ENCODE measurements at places on chromosomes 16 and 17. TPM values are rescaled to one million over a fixed set of nuclear protein-coding genes. Genes with fewer than 3 reads are reported as not detected.

Gene KRTAP2-3
- not detected for total RNA-seq

Gene KRT17
- not detected for total RNA-seq

Gene KLHL10
- 0.12 TPM for total RNA-seq

Gene CDIP1
- total RNA-seq: 46.5 TPM

Gene CNGB1
- not detected for total RNA-seq

Gene TAOK2
- 36.4 TPM for total RNA-seq

Gene CLEC19A
- total RNA-seq: not detected

Gene CTF1
- total RNA-seq: 28.2 TPM

Gene LYZL6
- total RNA-seq: not detected

Gene SLFN14
- not detected for total RNA-seq

Gene AANAT
- total RNA-seq: not detected

Gene MSRB1
- total RNA-seq: 34.7 TPM

DNA sequence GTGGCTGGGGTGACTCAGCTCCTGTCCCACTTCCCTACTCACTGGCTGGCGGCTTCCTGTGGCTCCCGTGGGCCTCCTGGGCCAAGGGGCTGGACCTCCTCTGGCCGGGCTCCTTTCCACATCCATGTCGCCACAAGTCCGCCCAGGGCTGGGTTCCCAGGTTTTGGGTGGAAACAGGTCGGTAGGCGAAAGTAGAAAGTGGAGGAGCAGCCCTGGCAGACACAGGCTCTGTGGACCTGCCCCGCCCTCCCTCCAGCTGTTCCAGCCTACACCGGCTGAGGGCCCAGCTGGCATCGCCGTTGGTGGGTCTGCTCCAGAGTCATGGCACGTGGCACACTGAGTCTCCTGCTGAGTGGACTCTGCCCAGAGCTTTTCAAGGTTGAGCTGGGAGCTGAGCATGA, 28.7 kb downstream of the GSE1 start:
- DNase-seq: peak; percentile 51
- peaks cover 3% of the 10 kb centered on the region for H3K36me3 ChIP-seq
- no peak overlapping the region for H3K27ac ChIP-seq
- H3K4me1 ChIP-seq: peaks cover 37% of the 10 kb centered on the region
- H3K4me3 ChIP-seq: no peak overlapping the region

GRCh38 chr17:37678036-37678435, 34.8 kb upstream of the DDX52 start:
- H3K36me3 ChIP-seq: no peaks in the 10 kb centered on the region
- H3K27me3 ChIP-seq: no peaks in the 10 kb centered on the region
- no peak overlapping the region for H3K27ac ChIP-seq
- H3K4me3 ChIP-seq: no peak overlapping the region

DNA sequence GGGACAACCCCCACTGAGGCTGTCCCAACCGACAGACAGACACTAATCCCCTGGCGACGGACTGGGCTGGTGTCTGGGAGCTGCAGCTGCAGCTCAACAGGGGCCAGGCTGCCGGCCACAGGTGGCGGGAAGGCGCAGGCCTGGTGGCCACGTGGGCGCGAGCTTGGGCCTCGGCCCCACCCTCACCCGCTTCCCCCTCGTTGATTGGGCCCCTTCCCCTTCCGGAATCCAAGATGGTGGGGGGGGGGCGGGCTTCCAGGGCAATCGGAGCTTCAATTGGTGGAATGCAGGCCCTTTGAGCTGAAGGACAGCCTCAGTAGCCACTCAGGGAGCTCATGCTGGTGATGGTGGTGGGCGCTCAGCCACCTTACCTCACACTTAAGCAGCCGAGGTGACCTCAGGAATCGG, 8.7 kb upstream of the TBX4 start:
- H3K4me1 ChIP-seq: no peaks in the 10 kb centered on the region
- DNase-seq: no peak
- H3K4me3 ChIP-seq: no peak overlapping the region
- H3K27me3 ChIP-seq: peaks cover 13% of the 10 kb centered on the region

DNA sequence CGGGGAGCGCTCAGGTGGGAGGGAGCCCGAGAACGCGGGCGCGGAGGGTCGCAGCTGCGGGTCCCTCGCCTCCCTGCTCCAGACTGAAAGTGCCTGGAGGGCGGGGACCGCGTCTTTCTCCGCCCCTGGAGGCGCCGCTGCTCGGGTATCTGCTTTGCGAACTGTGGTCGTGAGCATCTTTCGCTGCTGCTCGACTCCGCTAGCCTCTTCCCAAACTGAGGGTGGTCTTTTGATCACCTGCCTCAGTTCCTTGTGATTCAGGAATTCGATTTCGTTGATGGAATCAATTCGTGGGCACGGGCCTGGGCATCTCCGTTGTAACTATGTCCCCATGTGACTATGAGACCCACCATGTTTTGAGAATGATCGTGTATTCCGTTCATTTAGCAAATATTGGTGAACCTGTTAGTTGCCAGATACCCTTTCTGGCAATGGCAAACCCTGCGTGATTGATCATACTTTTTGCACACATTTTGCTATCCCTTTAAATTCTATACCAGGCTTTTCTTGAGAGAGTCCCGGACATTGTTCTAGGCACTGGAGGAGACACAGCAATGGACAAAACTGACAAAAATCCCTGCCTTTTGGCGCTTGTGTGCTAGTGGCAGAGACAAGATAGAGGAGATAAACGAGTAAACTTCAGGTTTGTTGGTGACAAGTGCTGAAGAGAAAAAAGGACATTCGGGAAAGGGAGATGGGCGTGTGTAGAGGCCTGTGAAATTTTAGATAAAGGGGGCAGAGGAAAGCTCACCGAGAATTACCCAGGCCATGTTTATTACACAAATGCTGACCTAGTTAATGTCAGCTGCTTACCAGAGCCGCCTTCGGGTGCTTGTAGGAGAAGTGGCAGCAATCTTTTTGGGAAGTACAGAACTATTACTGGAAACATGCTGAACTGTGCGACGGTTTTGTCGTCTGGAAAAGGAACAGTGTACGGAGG, 948 bp downstream of the UTP18 start:
- H3K27ac ChIP-seq: peak overlapping the region; percentile 95
- no peaks in the 10 kb centered on the region for H3K27me3 ChIP-seq
- peaks cover 6% of the 10 kb centered on the region for H3K36me3 ChIP-seq
- H3K4me3 ChIP-seq: peak overlapping the region; percentile 98
- peaks cover 51% of the 10 kb centered on the region for H3K4me1 ChIP-seq

GRCh38 chr17:19494961-19495806, 38.5 kb upstream of the SLC47A1 start:
- no peaks in the 10 kb centered on the region for H3K27me3 ChIP-seq
- no peak overlapping the region for H3K4me3 ChIP-seq
- DNase-seq: no peak
- no peaks in the 10 kb centered on the region for H3K36me3 ChIP-seq
- H3K4me1 ChIP-seq: no peaks in the 10 kb centered on the region
- no peak overlapping the region for H3K27ac ChIP-seq

GRCh38 chr16:10081201-10081940, 100.9 kb downstream of the GRIN2A start:
- no peak overlapping the region for H3K27ac ChIP-seq
- DNase-seq: no peak
- H3K36me3 ChIP-seq: no peaks in the 10 kb centered on the region
- no peak overlapping the region for H3K4me3 ChIP-seq

GRCh38 chr17:41406205-41406604, 8.8 kb upstream of the KRT31 start:
- DNase-seq: no peak
- H3K4me3 ChIP-seq: no peak overlapping the region
- no peaks in the 10 kb centered on the region for H3K27me3 ChIP-seq
- H3K4me1 ChIP-seq: no peaks in the 10 kb centered on the region
- no peak overlapping the region for H3K27ac ChIP-seq

GRCh38 chr16:4944333-4945281, 7.7 kb upstream of the PPL start:
- H3K36me3 ChIP-seq: no peaks in the 10 kb centered on the region
- DNase-seq: peak; percentile 86
- peaks cover 37% of the 10 kb centered on the region for H3K4me1 ChIP-seq
- H3K27me3 ChIP-seq: no peaks in the 10 kb centered on the region
- no peak overlapping the region for H3K4me3 ChIP-seq
- no peak overlapping the region for H3K27ac ChIP-seq

DNA sequence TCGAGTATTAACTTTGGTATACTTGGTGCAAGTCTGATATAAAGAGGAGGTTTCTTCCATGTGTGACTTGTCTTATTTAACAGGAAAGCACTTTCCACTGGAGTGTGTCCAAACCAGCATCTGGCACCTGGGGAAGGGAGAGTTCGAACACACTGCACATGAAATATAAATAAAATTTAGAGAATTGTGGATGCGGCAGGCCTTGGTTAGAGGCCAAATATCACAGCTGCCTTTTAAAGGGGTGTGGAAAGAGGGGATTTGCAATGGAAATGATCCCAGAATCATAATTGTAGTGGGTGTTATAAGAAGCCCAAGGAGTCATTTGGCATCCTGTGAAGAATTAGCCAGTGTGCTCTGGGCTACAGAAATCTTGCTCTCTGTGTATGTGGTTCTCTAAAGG, 4.3 kb upstream of the NXN start:
- no peak overlapping the region for H3K4me3 ChIP-seq
- H3K27ac ChIP-seq: no peak overlapping the region
- H3K36me3 ChIP-seq: no peaks in the 10 kb centered on the region
- no peaks in the 10 kb centered on the region for H3K27me3 ChIP-seq
- DNase-seq: no peak
- peaks cover 10% of the 10 kb centered on the region for H3K4me1 ChIP-seq
